Cardiac muscle cell (in vitro differentiated cells and primary cell): ENCODE measurements at places on chromosomes 7 and 10.

GRCh38 chr7:22781230-22781711 lies 41.4 kb downstream of the TOMM7 start:
- no peak for DNase-seq

DNA sequence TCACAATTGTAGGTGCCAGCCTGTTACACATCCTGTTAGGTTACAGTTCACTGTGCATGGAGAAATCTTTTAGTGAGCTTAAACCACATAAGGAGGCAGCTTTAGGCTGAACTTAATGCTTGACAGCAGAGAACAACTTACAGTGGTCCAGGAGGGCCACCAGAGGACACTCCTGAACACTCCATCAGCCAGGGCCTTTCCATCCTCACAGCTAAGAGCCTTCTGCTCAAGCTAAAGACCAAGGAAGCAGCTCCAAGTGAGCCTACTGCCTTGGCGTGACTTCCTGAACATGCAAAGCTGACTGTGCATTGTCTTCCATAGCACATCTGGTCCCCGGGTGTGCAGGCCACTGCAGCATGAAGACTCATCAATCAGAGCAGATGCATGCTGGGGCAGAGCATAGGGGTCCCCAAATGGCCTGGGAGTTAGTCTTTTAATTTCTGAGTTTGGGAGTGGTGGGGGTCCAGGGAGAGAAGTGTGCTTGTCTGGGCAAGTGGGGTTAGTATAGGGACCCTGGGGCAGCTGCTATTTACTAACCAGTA lies 105.0 kb downstream of the ZNF248 start:
- DNase-seq = no peak

DNA sequence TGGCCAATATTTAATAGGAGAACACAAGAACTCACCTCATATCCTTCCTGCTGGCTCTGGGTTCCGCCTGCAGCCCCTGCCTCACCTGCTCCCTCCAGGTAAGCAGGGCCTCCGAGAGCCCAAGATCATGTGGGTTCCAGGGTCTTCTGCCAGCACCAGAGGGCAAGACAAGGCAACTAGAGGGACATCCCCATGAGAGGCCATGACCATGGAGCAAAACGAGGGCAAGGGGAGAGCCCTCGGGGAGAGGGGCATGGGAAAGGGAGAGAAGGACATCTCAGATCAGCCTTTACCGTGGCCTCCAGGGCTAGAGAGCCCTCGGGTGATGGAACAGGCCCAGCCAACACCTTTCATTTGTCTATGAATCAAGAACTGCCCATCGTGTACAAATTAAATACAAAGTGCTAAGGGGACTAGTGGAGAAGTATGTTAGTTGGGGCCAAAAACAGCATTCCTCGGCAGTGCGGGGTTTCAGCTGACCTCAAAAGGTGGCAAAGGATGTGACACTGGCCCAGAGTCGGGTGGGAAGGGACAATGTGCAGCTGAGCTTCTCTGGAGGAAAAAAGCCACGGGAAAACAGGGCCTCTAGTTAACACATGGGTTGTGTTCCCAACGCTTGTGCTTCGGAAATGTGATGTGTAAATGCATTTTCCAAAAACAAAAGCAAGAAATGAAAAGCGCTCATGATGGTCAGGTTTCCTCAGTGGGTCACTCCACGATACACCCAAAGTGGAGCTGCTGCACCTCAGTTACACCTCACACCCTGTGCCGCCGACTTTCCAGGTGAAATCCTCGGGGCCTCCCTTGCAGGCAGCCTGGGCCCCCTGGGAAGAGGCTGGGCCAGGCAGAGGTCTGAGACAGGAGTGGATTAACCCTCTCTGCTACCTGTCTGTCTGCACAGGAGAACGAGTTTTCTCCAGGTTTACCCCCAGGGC lies 2.0 kb downstream of the AOC1 start:
- DNase-seq = no peak

GRCh38 chr7:113722006-113722405 lies 196.8 kb downstream of the PPP1R3A start:
- no peak for DNase-seq

GRCh38 chr10:43312612-43313011 lies 45.7 kb upstream of the RASGEF1A start:
- no peak for DNase-seq

DNA sequence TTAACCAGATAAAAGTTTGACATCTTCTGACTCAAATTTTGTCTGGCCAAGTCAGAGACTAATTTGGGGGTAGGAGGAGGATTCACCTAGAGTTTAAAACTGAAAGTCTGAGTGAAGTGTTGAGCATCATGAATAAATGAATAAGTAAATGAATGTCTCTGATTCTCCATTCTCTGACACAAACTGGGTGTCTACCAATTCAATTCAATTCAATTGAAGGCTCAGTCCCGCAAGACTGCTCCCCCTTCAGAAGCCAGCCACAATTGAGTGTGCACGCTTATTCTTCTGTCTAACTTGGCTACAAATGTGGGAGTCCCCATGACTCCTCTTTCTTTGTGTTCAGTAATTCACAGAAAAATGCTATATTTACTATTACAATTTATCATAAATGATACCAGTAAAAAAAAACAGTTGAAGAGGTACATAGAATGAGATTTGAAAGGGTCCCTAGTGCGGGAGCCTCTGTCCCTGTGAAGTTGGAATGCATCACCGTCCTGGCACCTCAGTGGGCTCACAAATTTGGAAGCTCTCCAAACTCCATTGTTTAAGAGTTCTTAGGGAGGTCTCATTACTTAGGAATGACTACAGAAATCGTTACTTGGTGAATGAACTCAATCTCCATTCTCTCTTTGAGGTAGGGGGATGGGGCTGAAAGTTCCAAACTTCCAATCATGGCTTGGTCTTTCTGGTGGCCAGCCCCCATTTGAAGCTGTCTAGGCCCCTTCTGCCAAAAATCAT lies 243.7 kb upstream of the PHYHIPL start:
- no peak for DNase-seq

- DNase-seq = no peak
These were observed 14.0 kb upstream of the IFIT1B start for GRCh38 chr10:89363729-89364442.

GRCh38 chr7:29369909-29370488 lies 175.4 kb downstream of the CHN2 start:
- peak; percentile 8 for DNase-seq

DNA sequence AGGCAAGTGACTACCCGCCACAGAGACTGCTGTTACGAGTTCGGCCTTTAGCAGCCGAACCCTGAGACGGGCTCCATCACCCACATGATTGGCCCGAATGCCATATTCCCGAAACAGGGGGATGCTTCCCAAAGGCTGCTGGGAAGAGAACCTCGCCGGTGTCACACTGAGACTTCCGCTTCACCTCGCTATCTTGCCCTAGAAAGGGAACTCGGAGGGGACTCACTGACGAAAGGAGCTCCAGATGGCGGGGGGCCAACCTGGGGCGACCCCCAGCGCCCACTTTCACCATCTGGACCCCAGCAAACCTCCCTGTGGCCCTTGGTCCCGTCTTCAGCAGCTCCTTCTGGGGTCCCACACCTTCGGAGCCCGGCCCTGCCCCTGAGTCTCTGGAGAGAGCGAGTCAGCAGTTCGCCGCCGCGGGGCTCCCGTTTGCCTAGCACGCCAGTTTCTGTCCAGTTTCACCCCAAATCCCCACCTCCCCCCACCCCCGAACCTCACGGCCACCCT lies 529 bp downstream of the HPS1 start:
- peak; percentile 37 for DNase-seq
